Body of pancreas (tissue), 4 donors: ENCODE measurements at places on chromosomes 7 and 10. TPM values are rescaled to one million over a fixed set of nuclear protein-coding genes. Genes with fewer than 3 reads are reported as not detected.
A peak's percentile ranks its signal among the peaks of the same experiment; 100 is the strongest.

DNA sequence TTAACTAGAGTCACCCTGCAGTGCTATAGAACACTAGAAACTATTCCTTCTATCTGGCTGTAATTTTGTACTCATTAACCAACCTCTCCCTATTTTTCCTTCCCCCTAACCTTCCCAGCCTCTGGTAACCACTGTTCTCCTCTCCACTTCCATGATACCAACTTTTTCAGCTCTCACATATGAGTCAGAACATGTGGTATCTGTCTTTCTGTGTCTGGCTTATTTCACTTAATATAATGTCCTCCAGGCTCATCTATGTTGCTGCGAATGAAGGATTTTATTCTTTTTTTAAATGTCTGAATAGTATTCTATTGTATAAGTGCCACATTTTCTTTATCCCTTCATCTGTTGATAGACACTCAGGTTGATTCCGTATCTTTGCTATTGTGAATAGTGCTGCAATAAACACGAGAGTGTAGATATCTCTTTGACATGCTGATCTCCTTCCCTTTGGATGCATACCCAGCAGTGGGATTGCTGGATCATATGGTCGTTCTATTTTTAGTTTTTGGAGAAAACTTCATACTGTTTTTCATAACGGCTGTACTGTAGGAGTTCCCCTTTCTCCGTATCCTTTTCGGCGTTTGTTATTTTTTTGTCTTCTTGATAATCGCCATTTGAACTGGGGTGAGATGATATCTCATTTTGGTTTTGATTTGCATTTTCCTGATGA, 101.4 kb downstream of the FAM107B start:
- H3K4me1 ChIP-seq = peaks cover 26% of the 10 kb centered on the region
- no peaks in the 10 kb centered on the region for H3K36me3 ChIP-seq
- H3K4me3 ChIP-seq = no peak overlapping the region

DNA sequence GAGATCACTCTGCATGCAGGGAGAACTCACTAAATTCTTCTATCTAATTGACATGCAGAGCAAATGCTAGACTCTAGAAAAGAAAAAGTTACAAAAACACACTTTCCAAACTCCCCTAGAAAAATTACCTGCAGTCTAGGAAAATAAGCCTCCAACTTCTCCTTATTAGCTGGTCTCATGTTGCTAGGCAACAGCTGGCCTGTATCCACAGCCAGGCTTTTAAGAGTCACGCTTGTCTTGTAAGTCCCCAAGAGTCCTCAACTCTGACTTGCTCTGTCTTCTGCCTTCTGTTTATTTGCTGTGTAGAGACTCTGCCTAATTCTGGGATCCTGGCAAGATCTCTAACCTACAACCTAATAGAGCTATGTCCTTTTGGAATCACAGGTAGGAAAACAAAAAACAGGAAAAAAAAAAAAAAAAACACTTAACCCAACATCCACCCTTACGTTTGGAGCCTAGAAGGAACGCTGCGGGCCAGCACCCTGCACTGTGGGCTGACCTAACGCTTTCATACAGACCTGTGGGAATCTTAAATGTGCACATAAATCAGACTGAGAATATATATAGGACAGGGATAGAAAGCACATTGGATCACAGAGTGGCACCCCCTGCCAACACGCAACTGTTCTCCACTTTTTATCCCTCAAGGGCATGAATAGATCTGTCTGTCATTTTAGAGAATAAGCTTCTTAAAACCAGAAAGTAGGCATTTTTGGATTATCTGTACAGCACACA, 117.0 kb upstream of the PTPRZ1 start:
- no peaks in the 10 kb centered on the region for H3K36me3 ChIP-seq
- H3K27me3 ChIP-seq = no peaks in the 10 kb centered on the region
- no peak overlapping the region for H3K27ac ChIP-seq
- no peak overlapping the region for H3K4me3 ChIP-seq
- DNase-seq = peak; percentile 3

- DNase-seq = no peak
- peaks cover 6% of the 10 kb centered on the region for H3K4me1 ChIP-seq
- no peaks in the 10 kb centered on the region for H3K27me3 ChIP-seq
- H3K4me3 ChIP-seq = no peak overlapping the region
Observed at GRCh38 chr7:155291045-155291530, 6.6 kb upstream of the INSIG1 start.

DNA sequence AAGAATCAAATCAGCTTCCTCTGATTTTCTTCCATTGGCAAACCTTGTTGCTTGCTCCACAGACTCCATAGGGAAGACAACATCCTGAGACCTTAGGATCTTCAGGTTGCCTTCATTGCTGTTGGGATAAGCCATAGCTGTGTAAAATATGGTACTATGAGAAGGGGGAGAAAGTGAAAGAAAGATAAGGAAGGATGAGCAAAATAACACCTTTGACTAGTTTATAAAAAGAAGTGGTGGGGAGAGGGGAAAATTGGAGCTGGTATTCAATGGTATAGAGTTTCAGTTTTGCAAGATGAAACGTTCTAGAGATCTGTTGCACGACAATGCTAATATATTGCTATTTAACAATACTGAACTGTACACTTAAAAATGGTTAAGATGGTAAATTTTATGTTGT, 180.4 kb upstream of the PHYHIPL start:
- H3K36me3 ChIP-seq = no peaks in the 10 kb centered on the region
- H3K27me3 ChIP-seq = no peaks in the 10 kb centered on the region
- no peak overlapping the region for H3K27ac ChIP-seq
- peaks cover 41% of the 10 kb centered on the region for H3K4me1 ChIP-seq

- H3K27ac ChIP-seq = no peak overlapping the region
- peaks cover 16% of the 10 kb centered on the region for H3K4me1 ChIP-seq
- no peak overlapping the region for H3K4me3 ChIP-seq
Observed at GRCh38 chr10:63889803-63890202, 368.6 kb downstream of the REEP3 start.

- H3K27ac ChIP-seq = no peak overlapping the region
- H3K36me3 ChIP-seq = no peaks in the 10 kb centered on the region
- H3K4me1 ChIP-seq = no peaks in the 10 kb centered on the region
- no peak for DNase-seq
- H3K4me3 ChIP-seq = no peak overlapping the region
- H3K27me3 ChIP-seq = no peaks in the 10 kb centered on the region
Observed at GRCh38 chr7:122597277-122597676, 101.6 kb downstream of the RNF133 start.

DNA sequence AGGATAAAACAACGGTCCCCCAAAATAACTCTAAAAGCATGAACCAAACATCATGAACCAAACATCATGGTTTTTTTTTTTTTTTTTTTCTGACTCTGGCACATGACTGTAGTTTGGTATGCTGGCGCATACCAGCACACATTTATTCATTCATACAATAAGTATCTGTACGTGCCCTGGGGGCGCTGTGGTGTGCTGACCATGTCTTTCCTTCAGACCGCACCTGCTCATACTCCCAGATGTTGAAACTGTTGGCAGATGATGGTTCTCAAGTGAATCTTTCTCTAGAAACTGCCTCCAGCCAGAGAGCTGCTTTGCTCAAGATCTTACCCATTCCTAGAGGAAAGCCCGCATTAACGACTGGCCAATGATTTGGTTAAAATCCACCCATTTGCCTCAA, 114.7 kb upstream of the ANKRD30A start:
- no peaks in the 10 kb centered on the region for H3K36me3 ChIP-seq
- H3K4me3 ChIP-seq = no peak overlapping the region
- H3K27ac ChIP-seq = no peak overlapping the region

- no peaks in the 10 kb centered on the region for H3K4me1 ChIP-seq
- H3K27me3 ChIP-seq = no peaks in the 10 kb centered on the region
- no peak overlapping the region for H3K27ac ChIP-seq
Observed at GRCh38 chr10:129440247-129440646, 26.8 kb upstream of the MGMT start.

DNA sequence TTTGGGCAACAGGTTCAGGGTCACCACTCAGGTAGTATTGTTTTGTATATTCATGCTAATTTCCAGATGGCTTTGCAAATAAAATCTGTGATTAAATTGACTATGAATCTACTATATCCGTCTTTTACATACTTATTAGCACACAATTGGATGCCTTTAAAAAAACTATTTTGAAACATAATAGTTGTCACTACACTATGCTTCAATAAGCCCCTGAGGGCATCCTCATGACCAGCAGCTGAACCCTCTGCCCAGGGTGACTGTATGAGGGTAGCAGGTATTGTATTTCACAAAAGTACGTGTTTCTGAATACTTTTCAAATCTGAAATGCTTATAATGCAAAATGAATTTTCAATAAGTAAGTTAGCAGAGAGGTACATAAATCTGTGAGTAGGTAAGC, 97.3 kb downstream of the DNAH11 start:
- no peaks in the 10 kb centered on the region for H3K36me3 ChIP-seq
- no peak for DNase-seq
- no peaks in the 10 kb centered on the region for H3K4me1 ChIP-seq
- H3K27ac ChIP-seq = no peak overlapping the region
- H3K4me3 ChIP-seq = no peak overlapping the region
- no peaks in the 10 kb centered on the region for H3K27me3 ChIP-seq

GRCh38 chr7:99379043-99379577, 4.6 kb downstream of the ARPC1B start:
- H3K27me3 ChIP-seq = no peaks in the 10 kb centered on the region
- DNase-seq = peak; percentile 28
- H3K4me3 ChIP-seq = no peak overlapping the region
- peak overlapping the region; percentile 19 for H3K27ac ChIP-seq
- peaks cover 19% of the 10 kb centered on the region for H3K4me1 ChIP-seq

- peaks cover 4% of the 10 kb centered on the region for H3K4me1 ChIP-seq
- no peaks in the 10 kb centered on the region for H3K27me3 ChIP-seq
- no peaks in the 10 kb centered on the region for H3K36me3 ChIP-seq
- H3K27ac ChIP-seq = no peak overlapping the region
- H3K4me3 ChIP-seq = no peak overlapping the region
Observed at GRCh38 chr10:91033324-91033950, 112.5 kb upstream of the ANKRD1 start.

DNA sequence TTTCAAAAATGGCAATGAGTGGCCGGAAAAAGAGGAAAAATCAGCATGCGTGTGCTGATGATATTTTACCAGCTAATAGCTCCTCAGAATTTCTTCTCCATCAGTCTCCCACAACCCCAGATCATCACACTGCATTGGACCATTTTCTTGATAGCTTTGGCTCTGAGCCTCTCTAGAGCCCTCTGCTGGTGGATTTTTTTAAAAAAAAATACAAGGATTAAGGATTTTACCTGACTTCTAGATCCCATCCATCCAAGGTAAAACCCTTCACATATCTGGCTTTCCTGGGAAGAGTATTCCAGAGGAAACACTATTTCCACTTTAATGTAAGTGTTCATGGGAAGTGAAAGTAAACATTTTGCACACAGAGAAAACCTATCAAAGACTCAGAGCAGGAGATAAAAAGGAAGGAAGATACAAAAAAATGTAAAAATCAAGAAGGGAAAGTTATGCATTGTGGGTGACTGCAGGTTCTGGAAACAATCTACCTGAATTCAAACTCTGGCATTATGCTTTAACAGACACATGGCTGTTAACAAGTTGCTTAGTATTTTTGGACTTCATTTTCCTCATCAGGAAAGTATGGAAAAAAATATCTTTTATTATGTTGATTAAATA, 380.9 kb downstream of the LRRTM3 start:
- no peak overlapping the region for H3K4me3 ChIP-seq
- H3K27ac ChIP-seq = no peak overlapping the region
- no peak for DNase-seq

DNA sequence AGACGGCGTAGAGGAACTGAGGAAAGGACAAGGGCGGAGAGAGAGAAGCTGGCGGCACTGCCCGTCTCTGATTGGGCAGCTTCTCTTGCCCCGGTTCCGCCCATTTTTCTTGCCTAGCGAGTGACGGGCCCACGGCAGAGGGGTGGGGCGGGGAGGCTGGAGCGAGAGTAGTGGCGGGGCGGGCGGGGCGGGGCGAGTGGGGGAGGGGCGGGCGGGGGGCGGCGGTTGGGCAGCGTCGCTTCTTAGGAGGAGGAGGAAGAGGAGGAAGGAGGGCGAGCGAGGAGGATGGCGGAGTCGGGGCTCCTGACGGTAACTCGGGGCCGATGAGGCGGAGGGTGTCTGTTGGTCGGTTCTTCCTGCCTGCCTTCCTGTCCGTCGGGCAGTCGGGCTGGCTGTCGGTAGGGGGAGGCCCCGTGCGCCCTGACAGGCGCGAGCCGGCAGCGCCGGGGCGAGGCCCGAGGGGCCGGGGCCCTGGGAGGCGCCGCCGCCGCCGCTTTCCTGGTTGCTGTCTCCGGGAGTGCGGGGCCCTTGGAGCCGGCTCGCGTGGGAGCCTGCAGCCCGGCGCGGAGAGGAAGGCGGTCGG, at the start of gene SHOC2:
Gene SHOC2, plus strand, starts transcription at position 256 of the 583 bp plus-strand sequence. CDS start 44,755 bp downstream, outside the sequence.
- no peaks in the 10 kb centered on the region for H3K36me3 ChIP-seq
- H3K27ac ChIP-seq = peak within 1 kb of the TSS; percentile 100
- peak within 1 kb of the TSS; percentile 68 for H3K4me3 ChIP-seq
- no peaks in the 10 kb centered on the region for H3K27me3 ChIP-seq
- peak; percentile 99 for DNase-seq

DNA sequence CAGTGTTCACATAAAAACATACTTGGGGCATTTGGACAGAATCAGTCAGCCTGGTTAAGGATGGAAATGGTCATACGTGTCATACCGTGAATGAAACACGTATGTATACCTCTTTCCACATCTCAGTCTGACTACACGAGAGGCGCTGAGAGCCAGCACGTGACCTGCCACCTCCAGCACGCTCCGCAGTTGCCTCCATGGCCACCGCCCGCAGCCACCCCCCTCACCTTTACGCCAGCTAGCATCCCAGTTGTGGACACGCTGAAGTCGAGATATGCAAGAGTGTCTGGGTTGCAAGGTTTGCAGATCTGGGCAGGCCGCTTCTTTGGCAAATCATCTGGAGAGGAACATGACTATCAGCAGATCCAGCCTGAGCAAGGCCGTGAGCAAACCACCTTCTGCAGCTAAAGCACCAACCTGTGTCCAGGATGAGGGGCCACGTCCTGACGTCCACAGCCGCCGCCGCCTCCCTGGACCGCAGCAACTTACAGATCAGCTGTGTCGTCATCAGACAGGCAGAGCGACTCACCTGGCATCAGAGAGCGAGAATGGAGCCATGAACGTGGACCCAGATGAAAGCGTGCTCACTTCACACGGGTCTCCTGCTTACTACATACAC, 209.4 kb downstream of the ZMYND11 start:
- no peaks in the 10 kb centered on the region for H3K27me3 ChIP-seq
- no peak overlapping the region for H3K4me3 ChIP-seq
- H3K36me3 ChIP-seq = peaks cover 10% of the 10 kb centered on the region
- DNase-seq = no peak
- no peaks in the 10 kb centered on the region for H3K4me1 ChIP-seq

DNA sequence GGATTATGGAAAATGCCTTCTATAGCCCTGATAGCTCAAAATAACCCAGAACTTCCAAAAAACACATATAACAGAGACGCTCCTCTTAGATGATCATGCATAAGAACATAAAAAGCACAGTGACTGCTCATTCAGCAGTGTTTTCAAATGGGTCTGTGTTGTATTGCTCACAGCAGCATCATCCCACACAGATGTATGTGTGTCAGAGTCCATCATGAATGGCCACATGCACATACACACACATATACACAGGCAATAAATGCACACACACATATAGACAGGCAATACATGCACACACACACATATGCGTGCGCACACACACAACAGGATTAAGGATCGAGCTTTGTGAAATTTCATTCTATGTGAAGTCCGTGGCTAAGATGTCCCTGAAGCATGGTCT, 26.1 kb downstream of the TMEM273 start:
- H3K36me3 ChIP-seq = no peaks in the 10 kb centered on the region
- H3K4me1 ChIP-seq = no peaks in the 10 kb centered on the region
- DNase-seq = no peak
- H3K27ac ChIP-seq = no peak overlapping the region
- peaks cover 4% of the 10 kb centered on the region for H3K27me3 ChIP-seq

The PON3 gene
- 7.0 TPM for total RNA-seq

The GATAD1 gene
- total RNA-seq = 32.3 TPM

The MMP21 gene
- not detected for total RNA-seq

The BMPER gene
- 0.33 TPM for total RNA-seq
